Activated CD4-positive, alpha-beta T cell treated with anti-CD3 and anti-CD28 coated beads, Interleukin-2, amount 50 U/mL, for 1 hour (primary cell): ENCODE measurements at places on chromosomes 2 and 18.

- DNase-seq: no peak
Measured at GRCh38 chr2:156956161-156956560, 301.3 kb upstream of the GALNT5 start.

GRCh38 chr2:217106650-217107014 lies 246.8 kb upstream of the TNP1 start:
- DNase-seq: no peak

DNA sequence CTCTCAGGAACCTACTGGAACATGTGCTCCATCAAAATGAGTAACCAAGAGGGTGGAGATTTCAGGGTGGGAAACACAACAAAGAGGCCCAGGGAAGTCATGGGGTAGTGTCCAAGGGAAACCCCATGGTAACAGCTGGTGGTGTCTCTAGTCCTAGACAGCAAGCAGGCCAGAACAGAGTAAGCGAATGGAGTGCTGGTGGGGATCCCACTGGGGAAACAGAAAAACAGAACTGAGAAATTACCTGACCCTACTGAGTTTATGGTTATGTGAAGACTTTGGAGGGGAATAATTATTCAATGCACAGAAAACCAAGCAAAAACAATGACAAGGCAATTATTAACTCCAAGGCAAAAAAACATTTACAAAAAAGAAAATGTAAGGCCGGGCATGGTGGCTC lies 16.9 kb downstream of the ERCC3 start:
- no peak for DNase-seq

GRCh38 chr2:104875262-104875661 lies 21.3 kb downstream of the POU3F3 start:
- no peak for DNase-seq

- no peak for DNase-seq
Measured at GRCh38 chr2:122179492-122180165, 424.2 kb downstream of the TSN start.

DNA sequence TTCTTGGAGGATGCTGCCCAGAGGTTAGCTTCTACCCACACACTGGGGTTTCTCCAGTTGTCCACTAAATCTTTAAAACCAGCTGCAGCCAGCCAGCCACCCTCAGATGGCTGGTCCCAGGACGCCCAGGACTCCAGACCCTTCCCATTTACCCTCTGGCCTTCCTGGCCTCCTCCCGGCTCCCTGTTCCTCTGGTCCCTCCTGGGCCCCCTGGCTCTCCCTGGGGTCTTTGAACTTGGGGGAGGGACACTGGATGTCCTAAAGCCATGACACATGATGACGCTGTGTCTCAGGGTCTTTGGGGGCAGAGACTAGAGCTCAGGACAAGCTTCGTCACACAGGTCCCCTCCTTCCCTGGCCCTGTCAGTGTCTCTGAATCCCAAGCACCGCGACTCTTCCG lies 201.1 kb upstream of the HDAC4 start:
- DNase-seq: no peak

GRCh38 chr2:160257041-160257742 lies 57.1 kb upstream of the ITGB6 start:
- no peak for DNase-seq
